ENCODE measurements at places on chromosomes 16 and 17.

GRCh38 chr16:23013484-23013883 is 135.8 kb downstream of the USP31 start:
- no peak for DNase-seq

DNA sequence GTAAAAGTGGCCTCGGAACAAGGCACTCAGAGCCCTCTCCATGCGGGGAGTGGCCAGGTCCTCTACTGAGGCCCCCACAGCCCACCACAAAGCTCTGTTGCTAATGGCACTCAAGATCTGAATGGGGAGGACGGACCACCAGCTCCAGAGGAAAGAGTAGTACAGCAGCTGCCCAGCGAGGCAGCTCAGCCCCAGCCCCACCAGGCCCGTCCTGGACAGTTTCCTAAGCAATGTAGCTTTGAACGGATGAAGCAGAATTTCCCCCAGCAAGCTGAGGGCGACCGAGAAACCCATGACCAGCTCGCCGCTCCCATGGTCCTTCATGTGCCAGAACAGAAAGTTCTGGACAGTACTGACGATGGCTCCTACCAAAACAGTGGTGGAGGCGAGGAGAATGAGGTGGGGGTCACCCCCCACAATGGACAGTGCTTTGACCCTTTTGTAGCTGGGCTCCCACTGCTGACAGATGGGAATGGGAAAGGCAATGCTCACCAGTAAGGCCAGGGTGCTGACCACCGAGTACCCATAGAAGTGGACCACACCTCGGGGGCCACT is 1.5 kb downstream of the MFSD6L start:
- DNase-seq: no peak

DNA sequence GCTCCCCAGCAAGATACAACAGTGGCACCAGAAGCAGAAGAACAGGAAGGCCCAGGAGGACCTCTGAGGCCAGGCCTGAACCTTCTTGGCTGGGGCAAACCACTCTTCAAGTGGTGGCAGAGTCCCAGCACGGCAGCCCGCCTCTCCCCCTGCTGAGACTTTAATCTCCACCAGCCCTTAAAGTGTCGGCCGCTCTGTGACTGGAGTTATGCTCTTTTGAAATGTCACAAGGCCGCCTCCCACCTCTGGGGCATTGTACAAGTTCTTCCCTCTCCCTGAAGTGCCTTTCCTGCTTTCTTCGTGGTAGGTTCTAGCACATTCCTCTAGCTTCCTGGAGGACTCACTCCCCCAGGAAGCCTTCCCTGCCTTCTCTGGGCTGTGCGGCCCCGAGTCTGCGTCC is 11.9 kb downstream of the CES3 start:
- DNase-seq: no peak

DNA sequence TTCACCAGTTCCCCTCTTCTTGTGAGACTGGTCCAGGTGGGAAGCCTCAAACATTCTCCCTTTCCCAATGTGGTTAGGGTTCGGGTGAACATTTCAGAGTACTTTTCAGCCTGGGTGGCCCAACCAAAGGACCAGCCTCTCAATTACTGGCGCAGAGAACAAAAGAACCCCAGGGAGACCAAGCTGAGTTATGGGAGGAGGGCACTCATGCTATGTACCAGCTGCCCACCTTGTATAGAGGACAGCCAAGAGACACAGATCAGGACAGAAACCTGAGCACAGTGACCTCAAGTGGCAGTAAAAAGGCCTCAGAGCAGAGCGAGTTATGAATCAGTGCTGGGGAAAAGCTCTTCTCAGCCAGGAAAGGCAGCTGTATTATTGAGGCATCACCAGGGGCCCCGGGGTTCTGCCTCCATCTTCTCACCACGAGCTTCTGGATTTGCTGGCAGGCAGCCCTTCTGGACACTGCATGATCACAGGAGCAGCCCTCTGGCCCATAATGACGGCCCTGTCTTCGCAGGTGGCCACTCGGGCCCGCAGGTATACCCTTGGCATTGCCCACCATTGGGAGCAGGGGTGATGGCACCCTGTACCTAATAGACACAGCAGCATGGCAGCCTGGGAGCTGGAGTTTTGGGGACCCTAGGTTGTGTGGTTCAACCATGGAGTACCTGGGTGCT is 3.8 kb downstream of the G6PC3 start:
- no peak for DNase-seq

DNA sequence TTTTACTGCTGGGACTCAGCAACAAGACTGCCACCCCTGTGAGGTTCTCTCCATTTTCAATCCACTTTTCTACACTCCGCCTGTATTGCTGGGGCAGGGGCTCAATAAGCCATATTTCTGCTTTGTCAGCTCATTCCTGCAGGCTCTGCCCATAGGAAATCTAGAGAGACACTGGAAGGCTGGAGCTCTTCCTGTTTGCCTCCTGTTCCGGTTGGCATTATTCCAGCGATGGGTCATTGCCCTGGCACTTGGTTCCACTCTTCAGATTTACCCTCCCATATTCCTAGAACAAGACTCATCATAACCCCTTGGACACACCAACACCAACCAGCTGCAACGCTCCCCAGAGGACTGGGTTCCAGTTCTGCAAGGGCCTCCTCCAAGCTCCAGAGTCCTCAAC is 210.4 kb downstream of the CA10 start:
- DNase-seq: no peak

DNA sequence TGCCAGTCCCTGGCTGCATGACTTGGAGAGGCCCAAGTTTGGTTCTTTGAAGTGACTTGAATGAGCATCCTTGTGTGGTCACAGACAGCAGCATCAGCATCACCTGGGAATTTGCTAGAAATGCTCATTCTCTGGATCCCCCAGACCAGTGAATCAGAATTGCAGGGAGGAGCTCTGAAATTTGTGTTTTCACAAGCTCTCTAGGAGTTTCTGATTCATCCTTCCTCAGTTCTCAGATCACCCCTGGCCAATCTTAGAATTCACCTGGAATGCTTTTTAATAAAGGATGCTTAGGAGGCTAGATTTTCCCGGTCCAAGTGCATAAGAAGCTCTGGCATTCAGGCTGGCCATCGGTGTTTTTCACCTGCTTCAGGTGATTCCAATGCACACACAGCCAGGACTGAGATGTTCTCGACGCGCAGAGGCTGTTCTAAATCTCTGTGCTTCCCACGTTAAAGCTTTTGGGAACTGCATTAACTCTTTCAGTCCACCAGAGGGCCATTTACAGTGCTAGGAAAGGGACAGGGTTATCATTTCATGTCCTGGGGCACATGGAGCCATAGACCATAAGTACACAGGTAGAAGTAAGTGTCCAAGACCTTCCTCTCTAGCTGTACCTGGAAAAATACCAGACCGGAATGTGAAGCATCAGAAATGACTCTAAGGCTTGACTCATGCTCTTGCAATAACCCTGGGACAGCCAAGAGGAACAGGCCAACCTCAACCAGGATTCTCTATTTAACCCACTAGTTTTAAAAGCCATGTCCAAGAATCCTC is 85.7 kb upstream of the XYLT1 start:
- no peak for DNase-seq

DNA sequence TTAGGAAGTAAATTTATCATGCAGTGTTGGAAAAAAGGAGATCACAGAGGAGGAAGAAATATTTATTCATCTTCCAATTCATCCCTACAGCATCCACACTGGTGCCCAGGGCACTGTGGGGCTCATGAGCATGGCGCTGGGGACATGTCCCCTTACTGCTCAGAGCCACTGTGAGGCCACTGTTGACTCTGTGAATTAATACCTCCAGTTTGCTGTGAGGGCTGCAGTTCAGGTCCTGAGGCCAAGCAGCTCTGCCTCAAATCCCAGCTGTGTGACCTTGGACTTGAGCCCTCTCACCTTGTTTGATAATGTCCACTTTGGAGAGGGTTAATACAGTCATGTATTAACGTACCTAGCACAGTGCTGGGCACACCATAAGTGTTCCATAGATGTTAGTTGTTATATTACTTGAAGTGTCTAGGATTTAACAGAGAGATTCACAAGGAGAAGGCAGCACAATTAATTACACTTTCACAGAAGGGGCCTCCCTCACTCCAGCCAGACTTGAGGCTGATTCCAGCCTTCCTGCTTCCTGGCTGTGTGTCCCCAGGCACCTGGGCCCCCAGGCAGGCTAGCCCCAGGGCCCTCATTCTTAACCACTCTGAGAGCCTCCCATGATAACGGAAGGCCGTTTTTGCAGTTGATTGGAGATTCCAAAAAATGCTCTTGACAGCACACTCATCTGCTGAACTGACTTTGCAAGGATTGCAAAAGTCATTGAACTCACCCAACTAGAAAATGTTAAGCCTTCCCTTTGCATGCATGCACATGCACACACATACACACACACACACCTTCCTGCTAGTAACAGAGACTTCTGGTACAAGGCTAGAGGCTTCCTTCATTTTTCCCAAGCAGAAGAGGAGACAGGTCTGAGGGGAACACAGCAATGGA is 29.4 kb downstream of the KATNIP start:
- DNase-seq: no peak

DNA sequence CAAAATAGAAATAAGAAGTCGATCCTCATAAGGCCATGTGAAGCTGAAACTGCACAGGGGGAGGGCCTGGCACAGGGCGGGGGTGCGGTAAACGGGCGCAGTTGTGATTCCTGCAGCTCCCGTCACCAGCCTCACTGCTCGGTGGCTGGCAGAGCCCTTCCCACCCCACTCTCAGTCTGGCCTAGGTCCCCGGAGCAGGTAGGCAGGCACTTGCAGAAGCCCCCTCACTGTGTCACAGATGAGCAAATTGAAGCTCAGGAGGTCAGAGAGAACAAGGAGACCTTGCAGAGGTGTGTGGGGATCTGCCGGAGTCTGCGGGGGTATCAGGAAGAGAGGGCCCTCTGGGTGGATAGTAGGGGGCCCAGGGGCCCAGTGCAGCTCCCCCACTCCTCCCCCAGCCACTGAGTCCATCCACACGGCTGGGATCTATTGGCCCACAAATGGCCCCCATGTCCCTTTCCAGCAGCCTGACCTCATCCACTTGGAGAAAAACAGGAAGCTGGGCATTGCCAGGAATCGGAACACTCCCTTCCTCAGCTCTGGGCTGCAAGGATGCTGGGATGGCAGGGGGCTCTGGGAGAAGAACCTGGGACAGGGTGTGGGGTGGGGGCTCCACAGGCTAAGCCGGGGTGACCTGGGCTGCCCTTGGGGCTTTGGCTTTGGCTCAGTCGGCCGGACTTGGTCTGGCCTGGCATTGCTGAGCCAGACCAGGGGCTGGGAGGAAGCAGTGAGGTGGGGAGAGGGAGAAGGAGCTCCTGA is 21.4 kb upstream of the MAP3K14 start:
- no peak for DNase-seq

DNA sequence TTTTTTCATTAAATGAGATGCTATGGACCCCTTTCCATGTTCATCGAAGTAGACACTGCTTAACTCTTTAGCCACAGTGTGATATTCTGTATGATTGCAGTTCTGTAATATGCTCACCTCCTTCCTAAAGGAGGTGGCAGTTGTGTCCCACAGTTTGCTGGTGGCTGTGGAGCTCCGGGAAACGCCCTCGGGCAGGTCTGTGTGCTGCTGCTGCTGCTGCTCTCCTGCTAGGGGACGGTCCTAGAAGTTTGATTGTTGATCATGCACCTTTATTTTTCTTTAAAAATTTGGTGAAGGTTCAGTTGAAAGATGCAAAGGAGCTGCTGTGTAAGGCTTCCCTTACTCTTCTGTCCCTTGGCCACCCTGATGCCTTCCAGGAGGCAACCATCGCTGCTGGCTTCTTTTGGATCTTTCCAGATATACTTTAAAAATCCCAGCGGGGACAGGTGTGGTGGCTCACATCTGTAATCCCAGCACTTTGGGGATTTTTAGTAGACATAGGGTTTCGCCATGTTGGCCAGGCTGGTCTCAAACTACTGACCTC is 8.4 kb upstream of the CLEC18A start:
- DNase-seq: no peak

DNA sequence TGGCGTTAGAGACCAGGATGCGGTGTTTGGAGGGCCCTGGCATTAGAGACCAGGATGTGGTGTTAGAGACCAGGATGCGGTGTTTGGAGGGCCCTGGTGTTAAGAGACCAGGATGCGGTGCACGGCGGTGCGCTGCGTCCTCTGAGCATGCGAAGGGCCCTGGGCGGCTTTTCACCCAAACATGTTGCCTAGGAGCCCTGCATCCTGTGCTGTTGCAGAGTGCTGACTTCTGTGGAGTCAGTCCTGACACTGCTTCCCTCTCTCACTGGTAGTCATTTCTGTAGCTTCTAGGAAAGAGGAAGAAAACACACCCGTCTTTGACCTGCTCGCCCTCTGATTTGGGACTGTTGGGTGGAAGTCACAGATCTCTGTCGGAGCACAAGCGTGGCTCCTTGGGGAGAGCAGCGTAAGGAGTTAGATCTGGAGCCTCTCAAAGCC is 141.2 kb downstream of the LAT start:
- DNase-seq: no peak

- DNase-seq: no peak
Observed at GRCh38 chr17:54789101-54789880, 111.4 kb upstream of the TOM1L1 start.

DNA sequence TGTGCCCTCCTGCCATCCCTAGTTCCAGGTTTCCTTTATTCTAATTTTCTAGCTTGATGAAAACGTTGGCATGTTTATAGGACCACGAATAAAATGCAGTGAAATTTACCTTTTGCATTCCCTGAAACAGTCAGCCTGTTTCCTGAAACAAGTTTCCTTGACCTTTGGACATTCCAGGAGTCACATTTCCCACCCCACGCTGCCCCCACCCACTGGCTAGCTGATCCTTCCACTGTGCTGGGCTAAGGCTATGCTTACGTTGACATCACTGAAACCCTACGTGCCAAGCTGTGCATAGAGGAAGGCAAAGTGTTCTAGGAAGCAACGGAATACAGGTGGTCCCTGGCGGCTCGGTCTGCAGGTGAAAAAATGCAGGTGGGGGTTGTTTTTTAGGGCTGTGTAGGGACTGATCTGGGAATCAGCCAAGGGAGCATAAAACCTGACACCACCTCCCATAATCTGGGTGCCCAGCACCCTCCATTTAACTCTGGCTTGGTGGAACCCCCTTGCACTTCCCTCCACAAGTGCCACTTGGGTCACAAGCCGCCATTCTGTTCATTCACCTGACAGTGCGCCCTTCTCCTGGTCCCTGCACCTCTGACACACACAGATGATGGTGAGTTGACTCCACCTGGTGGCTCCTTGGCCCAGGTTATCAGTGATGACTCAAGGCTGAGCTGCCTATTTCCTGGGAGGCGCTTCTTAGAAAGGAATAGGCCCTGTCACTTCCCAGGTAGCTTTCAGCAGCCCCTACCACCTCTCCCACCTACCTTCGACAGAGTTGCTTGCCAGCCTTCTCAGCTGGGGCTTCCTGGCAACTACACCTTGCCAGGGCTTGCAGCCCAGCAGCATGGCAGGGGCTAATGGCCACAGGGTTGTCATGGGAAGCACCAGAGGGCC is 83.7 kb downstream of the N4BP1 start:
- DNase-seq: peak; percentile 25
